SHP77 treated with DMSO at 0.1 percent for 48 hours (cell line): ENCODE measurements at places on chromosomes 4 and X.

GRCh38 chrX:108736509-108737479 is at the start of gene IRS4:
Gene IRS4 (minus strand): TSS chrX:108736563.
- DNase-seq = no peak

GRCh38 chrX:44392767-44393166 is 49.3 kb upstream of the EFHC2 start:
- no peak for DNase-seq

GRCh38 chrX:70554081-70554480 is 109.4 kb downstream of the DLG3 start:
- DNase-seq = no peak

- DNase-seq = no peak
Observed at GRCh38 chrX:46125111-46125510, 420.1 kb downstream of the ZNF674 start.

DNA sequence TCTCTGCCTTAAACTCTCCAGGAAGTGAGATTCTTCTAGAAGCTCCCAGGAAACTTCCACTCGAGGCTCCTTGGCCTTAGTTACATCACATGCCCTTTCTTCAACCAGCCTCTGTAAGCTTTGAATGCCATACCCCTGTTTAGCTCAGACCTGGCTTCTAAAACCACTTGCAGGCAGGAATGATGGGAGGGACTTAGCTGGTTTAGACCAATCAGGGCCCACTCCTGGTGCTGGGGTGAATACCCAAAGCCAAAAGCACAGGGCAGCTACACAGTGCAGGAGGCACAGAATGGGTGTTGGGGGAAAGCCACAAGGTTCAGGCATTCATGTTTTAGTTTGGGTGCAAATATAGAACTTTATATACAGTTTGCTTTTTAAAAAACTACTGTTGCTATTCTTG is 296.2 kb downstream of the FRMPD4 start:
- DNase-seq = no peak

DNA sequence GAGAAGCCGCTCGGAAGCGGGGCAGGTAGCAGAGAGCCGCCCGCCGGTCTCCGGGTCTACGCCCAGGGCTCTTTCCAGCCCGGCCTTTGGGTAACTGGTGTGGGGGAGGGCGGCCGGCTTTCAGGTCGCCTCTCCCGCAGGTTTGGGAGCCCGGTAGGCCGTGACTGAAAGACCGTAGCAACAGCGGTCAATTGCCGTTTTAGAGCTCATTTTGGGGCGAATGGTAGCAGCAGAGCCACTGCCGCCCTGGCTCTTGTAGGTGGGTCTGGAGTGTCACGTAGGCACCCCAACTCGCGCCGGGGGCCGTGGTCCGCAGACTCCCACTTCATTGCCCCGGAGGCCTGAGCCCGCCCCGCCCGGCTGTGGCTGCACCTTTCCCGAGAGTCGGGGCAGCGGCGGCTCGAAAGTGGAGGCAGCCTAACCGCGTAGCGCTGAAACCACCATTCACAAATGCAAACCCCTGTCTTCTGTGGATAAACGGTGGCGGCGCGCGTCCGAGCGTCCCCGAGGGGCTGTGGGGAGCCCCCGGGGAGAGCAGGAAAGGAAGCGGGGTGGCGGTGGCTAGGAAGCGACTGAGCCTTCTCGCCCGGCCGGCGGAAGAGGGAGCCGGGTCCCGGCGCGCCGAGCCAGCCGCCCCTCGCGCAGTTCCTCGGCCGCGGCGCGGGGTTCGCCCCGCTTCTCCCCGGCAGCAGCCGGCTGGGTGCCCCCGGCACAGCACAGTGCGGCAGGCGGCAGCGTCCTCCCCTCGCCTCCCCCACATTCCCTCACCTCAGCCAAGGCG is 2185.1 kb upstream of the TENM3 start:
- DNase-seq = no peak

- no peak for DNase-seq
Observed at GRCh38 chrX:150766351-150767044, 73.3 kb downstream of the MTMR1 start.

- no peak for DNase-seq
Observed at GRCh38 chr4:46992338-46992737, 1.0 kb downstream of the GABRA4 start.

DNA sequence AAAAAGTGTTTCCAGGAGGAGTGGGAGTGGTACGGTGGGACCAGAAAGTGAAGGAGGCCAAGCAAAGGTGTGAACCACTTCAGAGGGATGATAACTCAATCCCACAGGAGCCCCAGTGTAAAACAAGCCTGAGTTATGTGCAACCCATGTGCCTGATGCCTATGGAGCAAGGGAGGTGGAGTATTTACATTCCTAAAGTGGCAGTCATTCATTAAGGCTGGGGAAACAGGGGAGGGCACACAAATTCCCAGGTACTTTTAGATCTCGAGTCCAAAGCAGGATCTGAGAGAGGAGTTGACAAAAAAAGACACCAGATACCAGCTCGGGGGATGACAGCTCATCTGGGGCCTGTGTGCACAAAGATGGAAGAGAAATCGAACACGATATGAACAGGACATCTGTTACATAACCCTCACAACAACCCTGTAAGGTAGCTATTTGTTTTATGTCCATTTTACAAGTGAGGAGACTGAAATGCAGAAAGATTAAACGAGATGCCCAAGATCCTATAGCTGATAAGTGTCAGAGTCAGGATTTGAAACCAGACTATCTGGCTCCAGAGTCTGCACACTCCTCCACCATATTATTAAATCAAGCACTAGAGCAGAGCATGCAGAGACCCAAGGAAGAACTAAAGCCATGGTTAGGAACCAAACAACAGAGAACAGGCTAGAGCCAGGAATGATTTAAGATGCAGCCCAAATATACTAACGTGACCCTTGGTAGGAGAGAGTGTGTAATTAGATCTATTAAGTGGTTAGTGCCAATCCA is 91.9 kb upstream of the MAPK10 start:
- peak; percentile 36 for DNase-seq

DNA sequence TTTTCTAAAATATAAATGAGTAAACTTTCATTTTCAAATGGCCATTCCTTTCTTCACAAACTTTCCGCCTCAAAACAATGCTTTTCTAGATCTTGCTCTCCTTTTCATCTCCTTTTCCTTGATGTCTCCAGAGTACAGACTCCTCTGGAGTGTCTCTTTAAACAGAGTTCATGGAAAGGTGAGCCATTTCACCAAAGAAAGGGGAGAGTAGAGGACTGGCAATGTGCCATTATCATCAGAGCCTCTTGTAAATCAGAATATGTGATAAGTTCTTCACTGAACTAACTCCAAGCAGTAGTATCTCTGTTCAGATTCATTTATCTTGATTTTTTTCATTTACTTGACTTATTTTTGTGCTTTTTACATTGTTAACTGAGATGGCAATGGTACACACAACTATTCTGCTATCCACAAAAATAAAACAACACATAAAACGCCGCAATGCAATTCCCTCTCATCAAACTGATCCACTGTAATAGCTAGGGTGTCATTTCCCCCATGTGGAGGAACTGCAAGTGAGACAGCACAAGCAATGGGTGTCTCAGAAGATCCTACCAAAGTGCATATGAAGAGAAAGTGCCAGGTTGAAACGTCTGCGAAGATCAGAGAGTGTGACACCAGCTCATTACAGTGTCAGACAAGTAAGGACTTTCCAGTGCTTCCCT is 125.4 kb downstream of the RASL11B start:
- no peak for DNase-seq

- peak; percentile 8 for DNase-seq
Observed at GRCh38 chr4:9867751-9868425, 86.5 kb downstream of the DRD5 start.

- peak; percentile 51 for DNase-seq
Observed at GRCh38 chrX:17377091-17377717, 2.2 kb downstream of the NHS start.

GRCh38 chr4:154441124-154441523 is 50.5 kb downstream of the DCHS2 start:
- DNase-seq = no peak

DNA sequence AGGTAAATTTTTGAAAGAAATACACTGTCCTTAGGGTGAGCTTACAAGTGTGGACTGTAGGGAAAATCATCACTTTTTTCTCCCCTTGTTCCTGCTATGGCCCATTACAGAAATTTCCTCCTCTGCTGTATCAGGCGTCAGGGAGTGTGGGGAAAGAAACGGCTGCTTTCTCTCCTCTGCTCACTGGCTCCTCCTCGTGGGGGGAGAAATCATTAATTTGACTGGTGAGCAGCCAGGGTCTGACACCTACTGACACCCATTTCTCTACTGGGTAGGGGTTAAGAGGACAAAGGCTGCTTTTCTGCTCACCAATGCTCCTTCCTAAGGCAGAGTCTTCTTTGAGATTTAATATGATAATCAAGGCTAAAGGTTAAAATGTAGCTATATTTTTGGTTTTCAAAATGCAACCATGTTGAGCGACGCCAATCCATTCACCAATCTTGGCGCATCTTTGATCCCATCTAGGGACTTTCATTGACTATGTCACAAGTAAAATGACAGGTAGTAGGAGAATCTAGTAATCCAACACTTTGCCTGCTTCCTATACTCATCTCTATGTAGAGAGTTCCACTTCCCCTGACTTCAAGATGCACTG is 25.1 kb downstream of the SETD7 start:
- DNase-seq = no peak

- no peak for DNase-seq
Observed at GRCh38 chr4:1297456-1298325, 8.0 kb downstream of the MAEA start.

- DNase-seq = no peak
Observed at GRCh38 chr4:112127803-112128202, 17.5 kb upstream of the FAM241A start.

- no peak for DNase-seq
Observed at GRCh38 chr4:167119392-167119791, 114.9 kb downstream of the SPOCK3 start.

- DNase-seq = no peak
Observed at GRCh38 chr4:158802914-158803313, 34.1 kb downstream of the FNIP2 start.

- no peak for DNase-seq
Observed at GRCh38 chr4:25112995-25113380, 47.3 kb downstream of the SEPSECS start.

DNA sequence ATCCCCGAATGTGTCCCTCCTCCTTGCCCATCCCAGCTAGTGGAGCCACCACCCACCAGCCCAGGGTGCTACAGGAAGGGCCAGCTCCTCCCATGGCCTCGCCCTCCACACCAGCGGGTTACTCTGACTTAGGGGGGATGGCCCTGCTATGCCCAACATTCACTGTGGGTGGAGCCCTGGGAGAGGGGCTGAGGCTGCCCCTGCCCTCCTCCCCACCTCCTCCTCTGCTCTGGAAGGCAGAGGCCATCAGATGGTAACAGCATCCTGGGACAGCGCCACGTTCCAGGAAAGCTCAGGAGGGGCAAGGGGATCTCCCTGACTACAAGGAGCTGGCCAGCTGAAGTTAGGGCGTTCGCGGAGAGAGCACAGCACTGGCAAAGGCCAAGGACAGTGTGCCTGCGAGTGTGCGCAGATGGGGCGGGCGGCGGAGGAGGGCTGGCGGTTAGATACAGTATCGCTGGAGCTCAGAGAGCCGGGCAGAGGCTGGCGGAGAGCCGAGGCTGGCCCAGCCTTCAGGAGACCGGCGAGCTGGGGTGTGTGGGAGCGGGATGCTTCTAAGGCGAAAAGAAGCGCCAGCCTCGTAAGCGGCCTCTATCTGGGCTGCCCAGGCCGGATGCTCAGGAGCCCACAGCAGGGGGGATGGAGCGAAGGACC is 1.5 kb downstream of the JAKMIP1 start:
- no peak for DNase-seq

- DNase-seq = no peak
Observed at GRCh38 chr4:156972379-156973015, 898 bp upstream of the PDGFC start.

GRCh38 chrX:93422693-93423092 is 250.7 kb downstream of the NAP1L3 start:
- DNase-seq = no peak

DNA sequence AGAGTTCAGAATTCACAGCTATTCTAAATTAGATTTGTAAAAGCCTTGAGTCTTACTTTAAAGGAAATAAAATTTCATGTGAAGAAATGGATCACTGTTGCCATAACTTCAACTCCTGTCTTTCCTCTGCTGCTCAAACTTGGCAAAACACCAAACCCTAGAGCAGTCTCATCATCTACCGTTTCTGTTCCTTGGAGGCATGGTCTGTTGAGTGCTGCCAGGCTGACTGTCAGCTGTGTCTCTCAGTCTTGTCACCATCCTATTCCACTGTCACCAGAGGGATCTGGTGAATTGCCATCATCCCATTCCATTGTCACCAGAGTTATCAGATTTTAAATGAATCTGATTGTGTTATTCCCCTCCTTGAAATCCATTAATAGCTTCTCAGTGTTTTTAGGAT is 55.6 kb downstream of the STIM2 start:
- no peak for DNase-seq

DNA sequence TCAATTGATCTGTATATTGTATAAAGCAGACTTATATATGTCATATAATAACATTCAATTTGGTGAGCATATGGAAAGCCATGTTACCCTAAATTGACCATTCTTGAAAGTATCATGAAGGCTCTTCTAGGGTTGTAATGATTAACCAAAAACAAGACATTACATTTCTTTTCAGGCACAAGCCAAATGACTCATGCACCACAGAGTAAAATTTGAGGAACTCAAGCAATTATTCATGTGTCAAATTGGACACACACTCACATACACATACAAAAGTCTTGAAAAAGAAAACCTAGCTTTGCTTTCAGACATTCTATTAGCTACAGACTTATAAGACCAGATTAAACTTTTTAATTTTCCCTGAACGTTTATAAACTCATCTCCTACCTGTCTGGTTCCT is 146.5 kb upstream of the PCDH18 start:
- no peak for DNase-seq

DNA sequence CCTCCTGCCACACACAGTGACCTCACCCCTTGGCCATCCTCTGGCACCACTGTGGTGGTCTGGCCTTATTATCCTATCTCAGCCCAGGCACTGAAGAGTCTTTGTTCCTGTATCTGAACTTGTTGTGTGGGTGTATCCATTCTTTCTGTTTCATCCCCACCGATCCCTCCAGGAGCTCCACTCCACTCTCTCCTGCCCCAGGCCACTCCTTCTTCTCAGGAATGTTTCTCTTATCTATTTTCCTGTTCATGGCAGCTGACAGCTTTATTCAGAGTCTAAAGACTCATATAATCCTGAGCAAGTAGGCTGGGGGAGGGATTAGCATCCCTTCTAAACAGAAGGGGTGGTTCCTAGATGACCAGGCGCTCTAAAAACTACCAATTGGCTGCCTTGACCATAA is 150.0 kb downstream of the ANAPC10 start:
- DNase-seq = no peak

DNA sequence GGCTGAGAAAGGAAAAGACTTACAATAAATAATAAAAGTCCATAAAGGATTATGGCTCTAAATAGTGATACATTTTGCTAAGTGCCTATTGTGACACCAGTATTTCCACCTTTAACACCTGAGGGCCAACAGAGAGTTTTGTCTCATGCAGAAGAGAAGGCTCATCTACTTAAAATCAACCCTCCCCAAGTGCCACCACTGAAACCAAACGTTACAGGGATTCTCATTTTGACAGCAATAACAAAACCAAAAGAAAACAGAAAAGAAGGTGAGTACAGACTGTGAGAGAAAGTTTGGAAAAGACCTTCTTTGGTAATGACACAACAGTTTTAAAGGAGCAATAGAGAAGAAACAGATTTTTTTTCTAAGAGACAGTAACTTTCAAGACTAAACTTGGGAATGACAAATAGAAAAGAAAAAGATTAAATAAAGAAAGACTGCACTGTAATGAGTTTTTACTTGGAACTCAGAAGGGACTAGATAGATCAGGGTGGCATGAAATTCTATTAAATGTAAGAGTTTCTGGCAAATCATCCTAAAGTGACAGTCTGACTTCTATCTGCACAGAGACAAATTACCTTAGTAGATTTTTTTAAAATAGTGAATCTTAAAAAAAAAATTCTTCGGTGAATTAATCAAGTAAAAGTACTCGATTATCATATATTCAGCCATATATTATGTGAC is 109.7 kb downstream of the ZNF827 start:
- no peak for DNase-seq
